ENCODE measurements at places on chromosomes 2 and 18.
A peak's percentile ranks its signal among the peaks of the same experiment; 100 is the strongest.

DNA sequence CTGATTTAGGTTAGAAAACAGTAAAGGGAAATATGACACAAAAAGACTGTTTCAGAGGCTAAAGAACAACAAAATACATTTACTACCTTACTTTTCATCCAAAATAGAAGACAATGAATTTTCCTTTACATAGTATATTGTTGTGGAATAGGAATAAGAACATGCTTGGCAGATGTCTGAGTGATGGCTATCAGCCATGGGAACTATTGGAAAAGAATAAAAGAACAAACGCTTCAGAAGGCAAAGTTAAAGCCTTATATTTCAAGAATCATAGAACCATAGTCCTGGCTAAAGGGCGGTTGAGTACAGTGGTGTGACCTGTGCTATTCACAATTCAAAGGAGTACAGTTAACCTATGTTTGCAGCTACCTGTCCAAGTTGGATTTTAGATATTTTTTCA, 73.9 kb upstream of the NRXN1 start:
- no peak for DNase-seq

DNA sequence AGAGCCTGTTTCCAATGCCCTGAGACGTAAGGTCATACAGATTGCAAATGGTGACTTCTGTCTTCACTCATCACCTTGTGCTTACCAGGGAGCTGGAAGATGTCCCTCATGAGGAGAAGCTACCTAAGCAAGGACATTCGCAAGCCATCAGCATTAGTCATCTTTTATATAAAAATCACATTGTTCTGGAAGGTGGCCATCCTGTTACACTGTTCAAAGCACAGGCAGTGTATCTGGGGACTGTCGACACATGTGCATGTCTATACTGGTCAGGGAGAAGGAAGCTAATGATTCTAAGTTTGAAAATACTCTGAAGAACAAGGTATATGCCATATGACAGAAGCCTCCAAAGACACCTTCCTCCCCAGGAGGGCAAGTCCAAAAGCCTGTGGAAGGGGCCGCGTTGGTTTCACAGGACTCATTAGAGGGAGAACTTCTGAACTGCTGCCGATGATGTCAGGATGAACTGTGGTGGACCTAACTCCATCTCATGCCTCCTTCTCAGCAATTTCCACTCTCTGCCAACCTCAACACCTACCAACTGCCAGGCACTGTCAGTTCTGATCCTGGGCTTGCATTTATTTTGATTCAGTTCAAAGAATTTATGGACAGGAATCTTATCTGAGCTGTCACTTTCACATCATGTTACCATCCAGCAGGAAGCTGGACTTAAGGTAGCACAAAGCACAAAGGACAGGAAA, 39.4 kb downstream of the DNER start:
- DNase-seq, result no peak

DNA sequence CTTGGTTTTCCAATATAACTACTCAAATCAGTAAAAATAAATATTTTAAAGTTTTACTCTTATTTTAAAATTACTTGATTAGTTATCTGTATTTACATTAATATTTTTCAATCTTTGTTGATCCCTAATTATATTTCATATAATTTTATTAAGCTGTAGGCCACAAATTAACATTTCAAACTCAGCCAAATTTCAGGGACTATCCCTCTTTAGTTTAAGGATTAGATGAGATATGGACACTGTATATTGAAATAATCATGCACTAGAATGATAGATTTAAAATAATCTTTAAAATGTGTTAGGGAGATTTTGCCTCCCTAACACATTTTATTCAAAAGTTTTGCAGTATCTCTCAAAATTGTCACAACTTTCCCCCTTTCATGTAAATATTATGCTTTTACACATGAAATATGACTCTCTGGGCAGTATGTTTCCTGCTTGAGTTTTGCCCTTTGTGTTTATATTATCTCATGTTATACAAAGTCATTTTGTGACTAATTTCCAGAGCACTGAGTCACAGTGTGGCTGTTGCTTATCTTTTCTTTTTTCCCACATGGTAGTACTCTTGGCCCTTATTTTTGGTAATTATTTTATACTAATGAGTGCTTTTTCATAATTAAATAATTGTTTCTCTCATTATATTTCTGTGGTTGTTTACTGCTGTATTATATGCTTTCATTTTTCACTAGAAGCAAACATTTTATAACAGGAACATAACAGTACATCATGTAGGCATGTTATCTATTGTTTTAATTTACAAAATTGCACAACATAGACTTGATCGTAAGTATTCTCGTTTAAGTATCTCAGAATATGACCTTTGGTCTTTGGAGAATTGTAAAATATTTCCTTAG, 1.2 kb downstream of the TFPI start:
- peak; percentile 94 for DNase-seq

- DNase-seq, result no peak
Observed at GRCh38 chr2:181240844-181241243, 216.3 kb upstream of the ITGA4 start.

GRCh38 chr2:85930129-85931124, 41.6 kb upstream of the ST3GAL5 start:
- no peak for DNase-seq

- no peak for DNase-seq
Observed at GRCh38 chr18:57131101-57131500, 15.8 kb upstream of the BOD1L2 start.

DNA sequence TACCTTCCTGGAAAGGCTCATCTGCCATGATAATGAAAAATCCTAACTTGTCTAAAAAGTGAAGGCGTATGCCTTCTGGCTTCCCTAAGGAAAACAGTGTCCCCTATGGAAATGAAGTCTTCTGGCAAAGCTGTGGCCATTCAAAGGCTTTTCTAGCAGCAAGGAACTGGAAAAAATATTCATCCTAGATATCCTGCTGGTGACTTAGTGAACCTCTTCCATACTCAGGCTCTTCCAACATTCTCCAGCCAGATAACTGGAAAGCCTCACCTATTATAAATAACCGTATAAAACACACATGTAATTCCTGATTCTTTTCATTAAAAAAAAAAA, 84.7 kb downstream of the RBMS1 start:
- DNase-seq, result no peak

DNA sequence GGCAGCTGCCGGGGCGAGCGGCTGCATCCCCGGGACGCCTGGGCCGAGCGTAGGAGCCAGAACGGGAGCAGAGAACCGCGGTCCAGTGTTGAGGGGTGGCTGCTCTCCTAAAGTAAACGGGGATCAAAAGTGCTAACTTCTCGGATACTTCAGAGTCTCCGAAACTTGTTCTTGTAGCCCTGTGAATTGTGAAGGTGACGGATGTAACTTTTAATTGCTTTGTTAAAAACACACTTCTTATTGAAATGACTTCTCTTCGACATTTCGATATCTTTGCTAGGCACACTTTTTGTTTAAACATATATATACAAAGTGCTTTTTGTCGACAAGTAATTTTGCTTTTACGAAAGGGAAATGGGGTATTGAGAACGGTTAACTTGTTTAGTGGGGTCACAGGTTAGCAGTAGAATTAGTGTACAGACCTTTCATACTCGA, 540 bp downstream of the ATP9B start:
- DNase-seq, result peak; percentile 55

- DNase-seq, result no peak
Observed at GRCh38 chr2:123448801-123449200, 576.3 kb upstream of the CNTNAP5 start.

GRCh38 chr2:7766088-7766722, 849.0 kb downstream of the RNF144A start:
- no peak for DNase-seq

DNA sequence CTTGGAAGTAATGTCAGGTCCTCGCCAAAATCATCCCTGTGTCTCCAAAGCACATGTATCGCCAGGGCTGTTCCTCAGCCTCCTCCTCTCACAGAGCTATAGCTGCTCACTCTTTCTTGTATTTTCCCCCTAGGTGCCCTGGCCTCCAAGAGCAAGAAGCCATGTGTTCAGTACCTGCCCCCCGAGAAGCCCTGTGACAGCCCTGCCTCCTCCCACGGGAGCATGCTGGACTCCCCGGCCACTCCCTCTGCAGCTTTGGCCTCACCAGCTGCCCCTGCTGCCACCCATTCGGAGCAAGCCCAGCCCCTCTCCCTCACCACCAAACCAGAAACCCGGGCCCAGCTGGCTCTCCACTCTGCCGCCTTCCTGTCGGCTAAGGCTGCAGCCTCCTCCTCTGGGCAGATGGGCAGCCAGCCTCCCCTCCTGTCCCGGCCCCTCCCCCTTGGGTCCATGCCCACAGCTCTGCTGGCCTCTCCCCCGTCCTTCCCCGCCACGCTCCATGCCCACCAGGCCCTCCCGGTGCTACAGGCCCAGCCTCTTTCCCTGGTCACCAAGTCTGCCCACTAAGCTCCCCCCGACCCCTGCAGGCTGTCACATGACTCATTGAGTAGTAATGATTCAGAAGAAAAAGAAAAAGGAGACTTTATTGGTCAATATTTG, 18.8 kb downstream of the TGOLN2 start:
- no peak for DNase-seq

DNA sequence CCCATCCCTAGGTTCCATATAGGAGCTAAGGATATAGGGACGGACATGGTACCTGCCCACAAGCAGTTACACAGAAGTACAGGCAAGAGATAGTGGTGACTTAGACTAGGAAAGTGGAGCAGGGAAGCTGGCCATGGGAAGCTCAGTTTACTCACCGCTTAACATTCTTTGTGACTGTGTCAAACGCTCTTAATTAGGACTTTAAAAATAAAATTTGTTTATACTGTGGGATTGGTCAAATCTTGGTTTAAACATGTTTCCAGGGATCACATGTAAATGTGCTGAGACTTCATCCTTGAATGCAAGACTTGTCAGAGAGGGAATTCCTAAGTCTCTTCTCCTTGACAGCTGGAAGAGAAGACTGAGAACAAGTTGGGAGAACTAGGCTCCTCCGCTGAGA, 107.3 kb downstream of the MTCL1 start:
- no peak for DNase-seq

GRCh38 chr2:147150241-147150635, 694.6 kb upstream of the ACVR2A start:
- no peak for DNase-seq

DNA sequence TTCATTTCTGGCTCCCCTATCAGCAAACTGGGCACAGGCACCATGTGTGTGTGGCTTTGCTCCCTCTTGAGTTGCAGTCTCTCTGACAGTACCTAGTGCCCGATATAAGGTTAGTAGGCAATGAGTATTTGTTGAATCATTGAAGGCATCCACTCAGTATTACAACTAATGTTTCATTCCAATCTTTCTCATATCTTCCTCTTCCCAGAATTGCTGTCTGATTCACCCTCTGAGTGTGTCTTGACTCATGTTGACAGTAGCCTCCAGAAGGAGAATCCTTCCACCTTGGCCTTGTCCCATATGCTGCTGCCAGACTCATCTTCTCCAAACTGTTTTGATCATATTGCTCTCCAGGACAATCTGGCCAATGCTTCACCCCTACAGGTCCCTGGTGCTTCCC, 202.5 kb downstream of the LRRTM1 start:
- DNase-seq, result peak; percentile 35

DNA sequence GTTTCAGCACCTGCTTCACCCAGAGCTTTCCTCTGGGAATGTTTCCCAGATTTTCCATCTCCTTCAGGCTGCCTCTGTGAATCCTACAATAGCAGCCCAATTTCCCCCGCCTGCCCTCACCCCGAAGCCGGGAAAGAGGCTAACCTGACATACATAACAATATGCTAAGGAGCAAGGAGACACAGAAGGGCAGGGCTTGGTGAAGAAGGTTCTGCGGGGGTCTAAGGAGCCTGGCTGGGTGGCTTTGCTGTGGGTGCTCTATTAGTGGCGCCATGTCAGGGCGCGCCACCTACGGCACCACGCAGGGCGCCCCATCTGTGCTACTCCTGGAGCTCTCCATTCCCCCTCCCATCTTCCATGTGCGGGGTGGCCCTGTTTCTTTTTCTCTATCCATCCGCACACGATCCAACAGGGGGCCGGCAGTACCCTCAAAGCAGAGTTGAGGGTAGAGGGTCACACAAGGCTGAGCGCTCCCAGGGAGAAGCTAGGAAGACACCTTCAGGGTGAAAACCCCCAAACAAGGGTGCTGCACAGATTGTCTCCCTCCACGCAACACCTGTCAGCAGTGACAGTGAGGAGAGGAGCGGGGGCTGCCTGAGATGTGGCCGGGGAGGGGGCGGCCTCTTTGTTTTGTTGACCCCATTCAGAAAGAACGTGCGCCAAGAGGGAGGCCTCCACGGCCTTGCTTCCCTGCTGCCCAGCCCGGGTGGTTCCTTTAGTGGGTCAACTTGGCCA, 101.4 kb downstream of the PDCL3 start:
- no peak for DNase-seq

GRCh38 chr2:76938153-76938552, 584.0 kb downstream of the LRRTM4 start:
- no peak for DNase-seq

- no peak for DNase-seq
Observed at GRCh38 chr2:121519732-121520640, 10.7 kb upstream of the RNU4ATAC start.

All from RKO (cell line).